ENCODE measurements at places on chromosomes 6 and 20.

GRCh38 chr6:106973836-106974335 is 643 bp downstream of the CD24 start:
- no peak for DNase-seq

DNA sequence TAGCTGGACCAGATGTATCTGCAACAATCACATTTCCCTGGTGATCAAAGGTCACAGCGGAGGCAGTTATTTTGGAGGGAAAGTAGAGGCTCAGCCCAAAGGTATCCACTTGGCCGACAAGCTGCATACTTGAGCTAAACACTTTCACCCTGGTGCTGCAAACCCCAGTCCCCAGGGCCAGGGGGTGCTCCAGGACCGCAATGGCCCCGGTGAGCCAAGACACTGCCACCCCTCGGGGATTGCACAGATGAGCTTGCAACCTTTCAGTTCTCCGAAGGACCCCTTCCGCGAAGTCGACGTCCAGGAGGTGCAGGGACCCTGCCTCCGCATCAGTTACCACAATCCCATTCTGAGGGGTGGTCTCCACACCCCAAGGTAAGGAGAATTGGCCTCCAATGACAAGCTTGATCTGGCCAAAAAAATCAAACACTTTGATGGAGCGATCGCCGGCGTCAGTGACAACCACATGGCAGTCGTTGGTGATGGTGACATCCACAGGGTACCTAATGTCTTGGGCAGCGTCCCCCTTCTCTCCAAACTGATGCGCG is 823 bp downstream of the NHLRC1 start:
- no peak for DNase-seq

- DNase-seq: no peak
These were observed 234.1 kb upstream of the PMEPA1 start for GRCh38 chr20:57943950-57944349.

DNA sequence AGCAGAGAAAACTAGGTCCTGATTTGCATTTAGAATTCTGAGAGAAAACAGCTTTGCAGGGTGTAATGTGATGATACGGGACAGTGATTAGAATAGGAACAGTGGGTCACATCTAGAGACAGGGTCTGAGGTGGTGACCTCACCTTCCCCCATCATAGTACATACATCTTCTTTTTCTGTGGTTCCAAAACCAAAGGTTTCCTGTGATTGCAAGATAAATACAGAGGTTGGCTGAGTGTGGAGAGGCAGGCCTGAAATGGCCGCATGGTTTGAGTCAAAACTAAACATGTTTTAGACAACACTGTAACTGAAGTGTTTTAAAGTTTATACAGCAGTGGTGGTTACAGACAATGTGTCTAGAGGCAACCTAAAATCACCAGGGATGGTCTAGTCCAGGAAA is 10.4 kb upstream of the NT5DC1 start:
- DNase-seq: no peak

GRCh38 chr6:83311231-83311630 is 118.1 kb downstream of the RWDD2A start:
- no peak for DNase-seq

DNA sequence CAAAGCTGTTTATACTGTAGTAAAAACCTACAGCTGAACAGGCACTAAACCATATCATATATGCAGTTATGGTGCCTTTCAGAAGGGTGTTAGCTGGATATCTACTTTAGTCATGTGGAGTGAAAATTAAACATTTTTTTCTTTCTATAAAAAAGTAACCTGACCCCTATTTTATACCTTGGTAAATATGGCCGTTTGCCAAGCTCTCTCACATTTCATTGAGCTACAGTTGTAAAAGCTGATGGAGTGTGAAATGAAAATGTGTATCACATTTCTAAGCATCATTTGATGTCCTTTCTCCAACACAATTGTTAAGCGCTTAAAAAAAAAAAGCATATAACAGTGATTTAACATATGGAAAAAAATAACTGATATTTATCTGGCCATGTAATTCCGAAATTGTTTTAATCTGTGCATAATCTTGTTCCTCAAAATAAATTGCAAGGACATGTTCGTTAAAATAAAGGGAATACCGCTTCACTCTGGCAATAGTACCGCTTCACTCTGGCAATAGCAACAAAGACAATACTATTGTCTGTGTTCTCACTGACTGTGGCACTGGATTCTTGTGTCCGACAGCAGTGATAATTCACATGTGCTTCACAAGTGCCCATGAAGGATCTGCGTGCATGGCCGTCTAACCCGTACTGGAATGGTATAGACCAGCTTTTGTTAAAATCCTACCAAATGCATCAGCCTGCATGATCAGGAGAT is 391.8 kb upstream of the SOX4 start:
- DNase-seq: no peak

- no peak for DNase-seq
These were observed 420.5 kb upstream of the SOX4 start for GRCh38 chr6:21173031-21173430.

DNA sequence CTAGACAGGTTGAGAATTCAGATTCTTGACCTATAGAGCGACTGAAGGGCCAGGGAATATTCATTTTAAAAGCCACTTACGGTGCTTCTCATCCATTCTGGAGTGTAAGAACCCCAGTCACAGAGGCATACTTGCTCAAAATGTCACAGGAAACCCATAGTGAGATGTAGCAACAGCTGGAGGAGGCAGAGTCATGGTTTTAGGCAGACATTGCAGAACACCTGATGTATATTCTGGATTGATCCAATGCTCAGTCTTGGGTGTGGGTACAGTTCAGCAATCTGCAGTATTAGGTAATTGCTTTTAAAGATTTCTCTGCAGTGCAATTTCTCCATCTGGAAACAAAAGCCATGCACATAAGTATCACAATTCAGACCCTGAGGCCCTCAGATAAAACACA is 137.4 kb upstream of the SLC22A23 start:
- no peak for DNase-seq
